ENCODE measurements at places on chromosomes 2 and 18.
A peak's percentile ranks its signal among the peaks of the same experiment; 100 is the strongest.

GRCh38 chr18:23307567-23308295 is 145.4 kb upstream of the RIOK3 start:
- DNase-seq: no peak

GRCh38 chr2:41933046-41933420 is 114.8 kb upstream of the PKDCC start:
- DNase-seq: no peak

DNA sequence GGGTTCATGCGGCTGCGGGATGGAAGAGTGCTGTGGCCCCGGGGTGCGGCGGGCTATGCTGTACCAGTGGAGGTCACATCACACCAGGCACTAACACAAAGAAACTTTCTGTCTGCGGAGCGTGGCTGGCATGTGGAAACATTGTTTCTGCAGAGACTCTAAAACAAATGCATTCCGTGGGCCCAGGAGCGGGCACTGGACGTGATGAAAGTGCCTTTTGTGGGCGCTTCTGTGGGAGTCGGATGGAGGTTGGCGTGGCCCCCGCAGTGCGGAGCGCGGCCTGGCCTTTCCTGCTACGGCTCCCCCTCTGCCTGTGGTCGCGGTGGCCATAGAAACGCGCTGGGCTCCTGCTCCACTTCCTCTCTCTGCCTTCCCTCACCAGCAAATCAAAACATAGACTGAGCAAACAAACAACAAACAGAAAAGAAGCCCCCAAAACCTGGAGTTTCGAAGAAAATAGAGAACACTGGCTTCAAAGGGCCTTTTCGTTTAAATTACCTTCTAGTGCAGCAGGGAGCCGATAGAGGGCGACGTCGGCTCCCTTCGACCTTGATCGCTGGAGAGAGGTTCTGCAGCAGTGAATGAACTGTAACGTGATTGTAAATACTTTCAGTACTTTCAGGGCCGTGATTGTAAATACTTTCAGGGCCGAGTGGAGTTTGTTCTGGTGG is 51.4 kb downstream of the KIF5C start:
- peak; percentile 22 for DNase-seq

- no peak for DNase-seq
Measured at GRCh38 chr2:32427672-32428610, 71.1 kb downstream of the BIRC6 start.

DNA sequence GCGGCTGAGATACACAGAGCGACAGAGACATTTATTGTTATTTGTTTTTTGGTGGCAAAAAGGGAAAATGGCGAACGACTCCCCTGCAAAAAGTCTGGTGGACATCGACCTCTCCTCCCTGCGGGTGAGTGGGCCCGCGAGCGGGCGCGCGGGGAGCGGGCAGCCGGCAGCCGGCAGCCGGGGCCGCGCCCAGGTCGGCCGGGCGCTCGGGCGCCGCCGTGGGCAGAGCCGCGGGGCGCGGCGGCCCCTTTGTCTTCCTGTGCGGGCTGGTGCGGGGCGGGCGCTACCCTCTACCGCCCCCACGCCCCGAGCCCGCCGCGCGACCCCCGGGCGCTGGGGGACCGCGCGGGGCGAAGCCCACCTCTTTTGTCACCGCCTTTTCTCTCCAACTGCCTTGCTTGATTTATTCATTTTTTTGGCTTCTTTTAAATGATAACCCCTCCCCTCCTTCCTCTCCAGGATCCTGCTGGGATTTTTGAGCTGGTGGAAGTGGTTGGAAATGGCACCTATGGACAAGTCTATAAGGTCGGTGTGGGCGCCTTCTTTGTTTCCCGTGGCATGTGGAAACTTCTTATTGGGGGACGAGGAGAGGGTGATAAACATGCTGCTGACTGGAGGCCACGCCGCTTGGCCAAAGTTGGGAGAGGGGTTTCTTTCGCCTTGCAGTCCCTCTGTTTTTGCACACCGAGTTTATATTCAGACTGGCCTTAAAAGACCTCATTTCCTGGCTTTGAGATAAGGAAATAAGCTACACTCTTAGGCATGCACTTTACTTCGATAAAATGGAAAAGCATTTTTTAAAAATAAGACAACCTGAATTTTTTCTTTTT is 722 bp downstream of the MAP4K4 start:
- peak; percentile 33 for DNase-seq

- no peak for DNase-seq
Measured at GRCh38 chr2:120294008-120294340, 41.3 kb downstream of the RALB start.

DNA sequence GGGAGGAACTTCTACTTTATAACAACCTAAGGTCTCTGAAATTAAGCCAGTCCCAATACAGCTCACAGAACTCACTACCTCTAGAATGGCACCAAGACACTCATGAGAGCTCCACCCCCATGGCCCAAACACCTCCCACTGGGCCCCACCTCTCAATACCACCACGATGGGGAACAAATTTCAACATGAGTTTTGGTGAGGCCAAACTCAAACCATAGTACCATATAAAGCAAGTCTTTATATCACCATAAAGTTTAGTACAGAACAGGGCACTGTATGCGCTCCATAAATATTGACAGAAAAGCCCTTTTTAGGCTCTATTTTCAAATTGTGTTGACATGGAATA is 3.3 kb downstream of the AFG3L2 start:
- DNase-seq: no peak

DNA sequence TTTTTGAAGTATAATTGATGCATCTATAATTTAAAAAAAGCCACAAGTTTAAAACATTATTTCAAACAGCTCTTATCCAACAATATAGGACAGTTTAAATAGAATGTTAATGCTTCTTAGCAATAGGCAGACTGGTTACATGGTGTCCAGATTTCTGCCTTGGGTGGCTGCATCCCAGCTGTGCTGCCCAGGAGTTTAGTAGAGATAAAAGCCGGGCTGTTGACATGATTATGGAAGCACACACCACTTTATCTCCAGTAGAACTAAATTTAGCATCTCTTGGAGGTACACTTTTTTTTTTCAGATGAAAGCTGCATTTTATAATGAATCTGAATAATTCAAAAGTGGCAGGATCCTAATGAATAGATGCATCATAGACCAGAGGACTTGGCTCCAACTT is 309.7 kb downstream of the PLCL1 start:
- DNase-seq: no peak

DNA sequence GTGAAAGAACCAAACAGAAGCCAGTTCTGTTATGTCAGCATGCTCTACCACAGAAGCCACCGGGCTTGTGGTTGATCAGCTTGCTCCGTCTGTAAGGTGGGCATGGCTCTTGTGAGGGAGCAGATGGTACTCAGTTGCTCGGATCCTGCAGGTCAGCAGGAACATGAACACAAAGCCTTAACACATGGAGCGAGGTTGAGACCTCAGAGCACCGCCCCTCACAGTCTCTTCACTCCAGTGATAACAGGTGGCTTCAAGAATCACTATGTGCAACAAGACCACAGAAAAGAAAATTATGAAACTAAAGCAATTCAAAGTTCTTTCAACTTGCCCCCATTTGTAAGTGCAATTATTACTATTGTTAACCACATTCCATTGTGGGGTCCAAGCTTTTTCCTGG is 72.1 kb downstream of the OSBPL6 start:
- DNase-seq: no peak

DNA sequence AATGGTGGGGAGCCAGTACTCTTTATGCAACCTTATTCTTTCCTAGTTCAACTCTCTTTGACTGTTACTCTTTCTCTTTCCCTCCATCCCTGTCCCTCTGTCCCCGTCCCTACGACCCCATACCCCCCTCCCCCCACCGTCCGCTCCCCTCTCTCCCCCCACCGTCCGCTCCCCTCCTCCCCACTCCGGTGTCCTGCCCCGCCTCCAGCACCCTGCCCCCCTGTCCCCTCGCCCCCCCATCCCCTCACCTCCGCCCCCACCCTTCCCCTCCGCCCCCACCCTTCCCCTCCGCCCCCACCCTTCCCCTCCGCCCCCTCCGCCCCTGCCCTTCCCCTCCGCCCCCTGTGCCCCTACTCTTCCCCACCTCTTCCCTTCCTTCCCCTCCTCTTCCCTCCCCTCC is 128.4 kb downstream of the LPIN1 start:
- no peak for DNase-seq

- DNase-seq: no peak
Measured at GRCh38 chr18:7605705-7606104, 38.6 kb downstream of the PTPRM start.

DNA sequence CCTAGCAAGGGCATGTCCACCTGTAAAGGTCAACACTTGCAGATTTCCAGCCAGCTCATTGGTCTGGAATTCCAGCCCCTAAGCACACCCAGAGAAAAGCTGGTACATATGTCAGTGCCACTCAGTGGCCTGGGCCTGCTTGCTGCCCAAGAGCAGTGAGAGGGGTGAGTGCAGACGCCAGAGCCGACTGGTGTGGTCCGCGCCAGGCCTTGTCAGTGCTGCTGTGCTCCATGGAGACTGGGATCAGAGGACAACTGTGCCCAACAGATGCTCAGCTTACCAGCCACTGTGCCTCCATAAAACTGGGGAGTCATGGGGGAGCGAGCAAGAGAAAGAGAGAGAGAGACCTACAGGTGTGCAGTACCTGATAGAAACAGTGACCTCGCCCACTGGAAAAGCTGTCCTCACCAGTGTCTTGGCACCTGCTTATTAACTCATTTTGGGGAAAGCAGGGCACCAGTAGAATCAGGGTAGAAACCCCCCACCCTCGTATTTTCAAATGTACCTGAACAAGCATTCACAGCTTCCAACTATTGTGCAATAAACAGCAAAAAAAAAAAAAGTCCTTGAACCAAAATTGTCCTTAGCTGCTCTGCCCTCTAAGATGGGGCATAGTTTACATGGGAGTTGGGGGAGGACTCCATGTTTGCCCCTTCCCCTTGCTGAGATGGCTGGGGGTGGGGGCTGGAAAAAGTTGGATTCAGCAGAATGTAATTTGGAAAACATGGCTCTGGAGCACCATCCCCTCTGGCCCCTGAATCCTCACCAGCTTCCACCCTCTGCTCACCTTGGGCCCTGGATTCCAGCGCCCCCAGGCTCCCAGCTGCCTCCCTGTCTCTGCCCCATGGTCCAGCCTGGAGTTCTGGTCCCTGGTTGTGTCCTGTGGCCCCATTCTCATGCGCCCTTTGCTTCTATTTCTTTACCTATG is 1.4 kb upstream of the SP140L start:
- no peak for DNase-seq

Measured in bronchial epithelial cell (primary cell).